ENCODE measurements at places on chromosomes 3 and 15. TPM values are rescaled to one million over a fixed set of nuclear protein-coding genes. Genes with fewer than 3 reads are reported as not detected.

Gene RPL32
- total RNA-seq, result 644 TPM

Gene GOLGA6B
- total RNA-seq, result not detected

Gene SLC35G2
- 8.6 TPM for total RNA-seq

Gene POPDC2
- total RNA-seq, result under 0.01 TPM

Gene ADAMTS7
- total RNA-seq, result 0.83 TPM

Gene TTC21A
- 0.56 TPM for total RNA-seq

Gene MFGE8
- 201 TPM for total RNA-seq

Gene EPHB1
- total RNA-seq, result 0.36 TPM

Gene CYP8B1
- not detected for total RNA-seq

Gene PRKCD
- 3.3 TPM for total RNA-seq

Gene GABRR3
- total RNA-seq, result not detected

Gene CTXND1
- total RNA-seq, result not detected

Gene LEKR1
- total RNA-seq, result 0.56 TPM

Gene B3GNT5
- total RNA-seq, result 4.4 TPM

Gene PLCH1
- total RNA-seq, result not detected
